Hepatocyte (in vitro differentiated cells): ENCODE measurements at places on chromosomes 6 and 20. TPM values are rescaled to one million over a fixed set of nuclear protein-coding genes. Genes with fewer than 3 reads are reported as not detected.

ANGPT4 gene
- polyA plus RNA-seq = not detected in 2 replicates

PHACTR1 gene
- 3.0 and 6.1 TPM in 2 replicates for polyA plus RNA-seq

HUS1B gene
- 0.45 and 1.2 TPM in 2 replicates for polyA plus RNA-seq

PCSK2 gene
- 2.0 and 3.8 TPM in 2 replicates for polyA plus RNA-seq

LHFPL5 gene
- 0.10 TPM in 1 of 2 replicates, not detected in the other for polyA plus RNA-seq

COL21A1 gene
- polyA plus RNA-seq = 34.5 and 36.2 TPM in 2 replicates

RBBP8NL gene
- 6.4 and 6.9 TPM in 2 replicates for polyA plus RNA-seq

SLC4A11 gene
- 1.3 and 2.3 TPM in 2 replicates for polyA plus RNA-seq

HDGFL1 gene
- polyA plus RNA-seq = not detected in 2 replicates

PPIL6 gene
- polyA plus RNA-seq = 2.9 and 3.8 TPM in 2 replicates

SYNGAP1 gene
- 4.9 and 5.7 TPM in 2 replicates for polyA plus RNA-seq

CCR6 gene
- polyA plus RNA-seq = 0.70 and 1.7 TPM in 2 replicates

C6orf163 gene
- polyA plus RNA-seq = 0.64 TPM in 2 replicates

F13A1 gene
- polyA plus RNA-seq = 1.4 and 3.7 TPM in 2 replicates

IMPG1 gene
- not detected in 2 replicates for polyA plus RNA-seq

C20orf204 gene
- 0.85 and 1.7 TPM in 2 replicates for polyA plus RNA-seq

FAM217A gene
- polyA plus RNA-seq = not detected in 2 replicates

BEND6 gene
- 2.0 and 2.5 TPM in 2 replicates for polyA plus RNA-seq

STMND1 gene
- polyA plus RNA-seq = 0.39 TPM in 1 of 2 replicates, not detected in the other

ENPP3 gene
- 0.98 TPM in 1 of 2 replicates, not detected in the other for polyA plus RNA-seq

UBD gene
- 124 and 158 TPM in 2 replicates for polyA plus RNA-seq

VSX1 gene
- not detected in 2 replicates for polyA plus RNA-seq

SYNDIG1 gene
- 1.2 and 2.3 TPM in 2 replicates for polyA plus RNA-seq

AIF1 gene
- 7.2 and 12.8 TPM in 2 replicates for polyA plus RNA-seq

GNMT gene
- 10.4 and 16.2 TPM in 2 replicates for polyA plus RNA-seq

BPI gene
- polyA plus RNA-seq = 0.66 TPM in 1 of 2 replicates, not detected in the other

NKX2-4 gene
- polyA plus RNA-seq = not detected in 2 replicates

PKIB gene
- 73.8 and 77.6 TPM in 2 replicates for polyA plus RNA-seq

EBF4 gene
- polyA plus RNA-seq = 17.9 and 27.1 TPM in 2 replicates

GHRH gene
- polyA plus RNA-seq = not detected in 2 replicates

MDC1 gene
- 9.8 and 9.9 TPM in 2 replicates for polyA plus RNA-seq

NINL gene
- polyA plus RNA-seq = 24.5 and 31.7 TPM in 2 replicates

DEFB112 gene
- polyA plus RNA-seq = not detected in 2 replicates

SYCP2L gene
- 0.37 and 1.3 TPM in 2 replicates for polyA plus RNA-seq

TSBP1 gene
- not detected in 2 replicates for polyA plus RNA-seq

MMP24 gene
- 0.69 and 1.2 TPM in 2 replicates for polyA plus RNA-seq

PNPLA1 gene
- polyA plus RNA-seq = 0.48 and 0.64 TPM in 2 replicates

CRISP3 gene
- polyA plus RNA-seq = not detected in 2 replicates

EDN1 gene
- polyA plus RNA-seq = 40.7 and 41.8 TPM in 2 replicates

SLC35D3 gene
- polyA plus RNA-seq = 0.12 TPM in 1 of 2 replicates, not detected in the other

ENPP1 gene
- 74.7 and 81.5 TPM in 2 replicates for polyA plus RNA-seq

C6orf15 gene
- polyA plus RNA-seq = not detected in 2 replicates

MAS1 gene
- not detected in 2 replicates for polyA plus RNA-seq
